ENCODE measurements at places on chromosomes 1 and 21. TPM values are rescaled to one million over a fixed set of nuclear protein-coding genes. Genes with fewer than 3 reads are reported as not detected.

Gene NTRK1
- total RNA-seq = 0.42 TPM

Gene TEX38
- not detected for total RNA-seq

DNA sequence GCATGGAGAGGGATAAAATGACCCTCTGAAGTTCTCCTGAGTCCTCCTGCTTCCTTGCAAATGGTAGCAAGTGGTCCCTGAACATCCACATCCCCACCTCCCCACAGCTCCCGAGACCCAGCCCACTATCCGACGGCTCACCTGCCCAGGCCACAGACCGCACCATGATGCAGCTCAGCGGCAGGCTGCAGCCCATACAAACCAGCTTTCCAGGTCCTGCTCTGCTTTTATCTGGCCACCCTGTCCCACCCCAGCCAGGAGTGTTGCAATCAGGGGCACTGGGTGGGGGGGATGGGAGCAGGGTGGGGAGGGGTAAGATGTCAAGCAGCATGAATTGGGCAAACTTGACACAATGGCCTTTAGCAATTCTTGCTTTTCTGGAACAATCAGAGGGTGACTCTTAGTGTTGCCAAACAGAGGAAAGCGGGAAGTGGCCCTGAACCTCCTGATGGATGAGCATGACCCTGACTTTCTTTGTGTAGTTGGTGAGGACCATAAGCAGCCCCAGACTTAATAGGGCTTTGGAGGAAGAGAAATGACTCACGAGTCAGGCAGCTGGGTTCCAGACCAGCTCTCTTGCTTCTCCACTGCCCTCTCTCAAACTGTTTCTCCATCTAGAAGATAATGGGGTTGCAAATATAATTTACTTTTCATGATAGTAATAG, at the start of gene CHIT1:
Gene CHIT1 (minus strand): TSS at position 203 of the 665 bp plus-strand sequence. CDS start 37 bp downstream, at position 166.
- H3K27me3 ChIP-seq = no peaks in the 10 kb centered on the region
- DNase-seq = no peak
- no peaks in the 10 kb centered on the region for H3K36me3 ChIP-seq
- no peak within 1 kb of the TSS for H3K27ac ChIP-seq
- no peaks in the 10 kb centered on the region for H3K4me1 ChIP-seq

GRCh38 chr21:46461909-46462308, 3.2 kb downstream of the DIP2A start:
- peaks cover 48% of the 10 kb centered on the region for H3K4me1 ChIP-seq
- no peaks in the 10 kb centered on the region for H3K36me3 ChIP-seq
- DNase-seq = no peak
- no peak overlapping the region for H3K4me3 ChIP-seq
- no peak overlapping the region for H3K27ac ChIP-seq

DNA sequence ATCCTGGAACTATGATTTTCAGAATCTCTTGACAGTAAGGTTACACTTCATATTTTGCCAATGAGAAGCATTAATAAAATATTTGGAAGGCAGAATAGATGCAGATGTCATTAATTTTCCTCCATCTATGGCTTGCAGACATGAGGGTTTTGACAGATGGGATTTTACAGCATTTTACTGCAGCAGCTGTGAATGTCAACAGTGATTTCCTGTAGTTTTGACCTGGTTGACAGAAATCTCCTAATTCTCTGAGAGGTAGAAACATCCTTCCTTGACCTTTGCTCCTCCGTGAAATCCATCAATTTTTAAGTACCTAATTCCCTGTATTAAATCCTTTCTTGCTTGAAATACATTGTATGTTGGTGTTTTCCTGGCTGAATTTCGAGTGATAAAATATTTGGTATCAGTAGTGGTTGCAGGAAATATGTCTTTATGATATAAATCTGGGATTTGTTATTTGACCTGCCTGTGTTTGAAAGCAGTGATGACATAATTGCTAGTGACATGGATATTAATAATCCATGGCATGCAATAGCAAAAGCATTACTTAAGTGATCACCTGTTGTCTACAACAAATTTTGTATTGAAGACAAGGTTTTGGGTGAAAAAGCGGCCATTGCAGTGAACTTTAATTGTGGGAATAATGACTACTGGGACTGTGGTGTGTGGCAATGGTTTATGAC, 73.9 kb downstream of the HLX start:
- no peaks in the 10 kb centered on the region for H3K27me3 ChIP-seq
- H3K36me3 ChIP-seq = no peaks in the 10 kb centered on the region
- H3K4me1 ChIP-seq = no peaks in the 10 kb centered on the region
- H3K4me3 ChIP-seq = no peak overlapping the region
- H3K27ac ChIP-seq = no peak overlapping the region

GRCh38 chr1:209335178-209335577, 248.3 kb upstream of the CAMK1G start:
- H3K4me1 ChIP-seq = no peaks in the 10 kb centered on the region
- H3K36me3 ChIP-seq = no peaks in the 10 kb centered on the region
- no peaks in the 10 kb centered on the region for H3K27me3 ChIP-seq
- no peak overlapping the region for H3K4me3 ChIP-seq

Gene PLPPR5
- not detected for total RNA-seq

Gene IQGAP3
- total RNA-seq = 0.44 TPM

GRCh38 chr1:62601457-62601856, 4.1 kb downstream of the ANGPTL3 start:
- no peak overlapping the region for H3K4me3 ChIP-seq
- DNase-seq = no peak
- no peaks in the 10 kb centered on the region for H3K36me3 ChIP-seq

DNA sequence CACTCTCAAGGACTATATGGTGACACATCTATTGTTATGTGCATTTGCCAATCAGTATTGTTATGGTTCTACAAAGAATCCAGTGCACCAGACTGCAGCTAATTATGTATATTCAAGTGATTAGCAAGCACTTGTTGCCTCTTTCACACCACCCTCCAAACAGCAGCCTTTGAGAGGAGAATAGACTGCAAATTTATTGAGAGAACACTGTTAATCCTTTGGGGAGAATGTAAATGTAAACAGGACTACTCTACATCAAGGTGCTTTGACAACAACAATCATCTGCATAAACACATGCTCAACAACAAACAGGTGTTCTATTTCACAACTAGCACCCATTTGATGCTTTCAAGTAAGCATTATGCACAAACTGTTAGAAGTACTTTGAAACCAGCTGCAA, 117.4 kb downstream of the AKT3 start:
- H3K36me3 ChIP-seq = no peaks in the 10 kb centered on the region
- peak overlapping the region; percentile 89 for H3K27ac ChIP-seq
- H3K4me1 ChIP-seq = peaks cover 3% of the 10 kb centered on the region
- DNase-seq = no peak
- no peak overlapping the region for H3K4me3 ChIP-seq
- H3K27me3 ChIP-seq = no peaks in the 10 kb centered on the region

GRCh38 chr1:39852214-39852791, 31.0 kb downstream of the TRIT1 start:
- H3K27me3 ChIP-seq = no peaks in the 10 kb centered on the region
- no peak overlapping the region for H3K4me3 ChIP-seq
- no peak for DNase-seq
- no peak overlapping the region for H3K27ac ChIP-seq
- H3K4me1 ChIP-seq = no peaks in the 10 kb centered on the region

Gene SERBP1
- total RNA-seq = 236 TPM

Gene SHISA4
- total RNA-seq = 67.5 TPM

DNA sequence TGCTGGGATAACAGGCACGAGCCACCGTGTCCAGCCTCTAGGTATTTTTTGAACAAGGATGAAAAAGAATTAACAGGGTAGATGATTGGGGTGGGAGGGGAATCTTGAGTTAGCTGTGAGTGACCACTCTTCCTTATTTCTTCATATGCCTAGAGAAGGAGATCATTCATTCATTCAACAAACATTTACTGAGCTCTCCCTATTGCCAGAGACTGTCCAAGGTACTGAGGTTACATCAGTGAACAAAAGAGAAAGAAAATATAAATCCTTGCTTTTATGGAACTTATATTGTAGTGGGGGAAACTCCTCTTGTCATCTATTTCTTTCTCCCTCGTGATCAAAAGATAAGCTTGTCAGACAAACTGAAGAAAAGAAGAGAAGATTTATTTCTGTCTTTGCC, 62.9 kb downstream of the S1PR1 start:
- no peak overlapping the region for H3K4me3 ChIP-seq
- no peaks in the 10 kb centered on the region for H3K36me3 ChIP-seq
- no peaks in the 10 kb centered on the region for H3K4me1 ChIP-seq
- H3K27ac ChIP-seq = no peak overlapping the region

All from tibial nerve (tissue), 4 donors.